ENCODE measurements at places on chromosomes 3 and 15. TPM values are rescaled to one million over a fixed set of nuclear protein-coding genes. Genes with fewer than 3 reads are reported as not detected.

GRCh38 chr3:148021381-148021780 lies 612.2 kb downstream of the ZIC1 start:
- DNase-seq, result no peak

- DNase-seq, result no peak
Observed at GRCh38 chr15:83129791-83130190, 22.3 kb downstream of the TM6SF1 start.

DNA sequence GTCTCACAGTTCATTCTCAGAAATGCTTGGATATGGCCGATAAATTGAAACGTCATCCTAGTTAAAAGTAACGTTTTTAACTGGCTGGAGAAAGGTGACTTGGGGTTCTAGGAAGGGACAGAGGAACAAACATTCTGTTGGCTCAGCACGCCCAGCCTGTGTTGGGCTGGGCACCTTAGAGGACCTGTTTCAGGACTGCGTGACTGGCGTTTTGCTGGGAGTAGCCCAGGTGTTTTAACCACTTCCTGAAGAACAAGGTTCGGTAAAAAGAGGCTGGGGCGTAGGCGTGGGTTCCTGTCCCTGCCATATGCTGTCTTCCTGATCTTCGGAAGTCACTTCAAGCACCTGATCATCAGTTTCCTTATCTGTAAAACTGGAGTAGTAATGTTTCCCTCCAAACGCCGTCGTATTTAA lies 1.1 kb upstream of the TLNRD1 start:
- DNase-seq, result peak; percentile 42

- DNase-seq, result no peak
Observed at GRCh38 chr15:34070003-34070402, 31.0 kb upstream of the AVEN start.

DNA sequence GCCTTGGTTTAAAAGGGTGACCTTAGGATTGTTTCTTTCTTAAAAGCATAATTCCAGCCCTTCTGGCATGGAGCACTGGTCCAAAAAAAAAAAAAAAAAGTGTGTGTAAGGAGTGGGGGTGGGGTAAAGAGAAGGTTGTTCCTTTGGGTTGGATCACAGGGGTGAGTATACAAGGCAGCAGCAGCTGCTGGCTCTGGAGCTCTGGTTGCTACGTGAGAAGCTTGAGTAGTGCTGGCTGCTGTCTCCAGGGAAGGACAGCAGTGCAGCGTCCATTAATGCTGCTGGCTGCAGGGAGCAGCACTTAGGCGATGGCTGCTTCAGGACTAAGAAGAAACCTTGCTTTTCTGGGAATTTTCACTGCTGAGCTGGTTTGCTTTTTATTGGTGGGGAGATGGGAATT lies 2.3 kb downstream of the SETD5 start:
- DNase-seq, result no peak

DNA sequence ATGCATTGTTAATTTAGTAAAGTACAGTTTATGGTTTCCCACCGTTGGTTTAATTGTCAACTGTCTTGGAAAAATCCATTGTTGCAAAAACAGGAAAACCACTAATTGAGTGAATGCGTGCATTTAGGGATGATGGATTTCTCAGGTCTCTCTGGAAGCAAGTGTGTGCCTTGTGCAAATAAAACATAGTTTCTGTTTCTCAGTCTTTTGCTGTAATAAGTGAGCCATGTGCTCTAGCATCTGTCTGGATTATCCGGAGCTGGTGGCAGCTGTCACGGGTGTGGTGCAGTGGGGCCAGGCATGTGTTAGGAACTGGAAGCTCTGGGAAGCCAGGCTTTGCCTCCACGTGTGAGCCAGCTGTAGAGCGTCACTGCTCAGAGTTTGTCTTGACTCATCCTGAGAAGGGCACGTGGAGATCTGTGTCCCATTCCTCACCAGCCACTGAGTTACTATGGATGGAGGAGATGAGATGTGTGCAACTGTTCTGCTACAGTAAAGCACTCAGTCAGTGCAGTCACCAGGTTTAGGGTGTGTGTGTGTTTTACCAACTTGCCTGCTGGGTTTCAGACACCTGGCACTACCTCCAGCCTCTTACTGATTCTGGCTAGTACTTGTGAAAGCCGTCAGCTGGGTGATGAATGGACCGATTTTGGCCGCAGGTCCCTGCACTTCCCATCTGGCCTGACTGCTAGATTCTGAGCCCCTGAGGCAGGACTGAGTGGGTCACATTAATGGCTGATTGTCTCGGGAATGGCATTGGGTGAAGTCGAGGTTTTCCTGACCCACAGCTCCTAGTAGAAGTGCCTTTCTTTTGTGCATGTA lies 7.2 kb downstream of the APBA2 start:
- no peak for DNase-seq

DNA sequence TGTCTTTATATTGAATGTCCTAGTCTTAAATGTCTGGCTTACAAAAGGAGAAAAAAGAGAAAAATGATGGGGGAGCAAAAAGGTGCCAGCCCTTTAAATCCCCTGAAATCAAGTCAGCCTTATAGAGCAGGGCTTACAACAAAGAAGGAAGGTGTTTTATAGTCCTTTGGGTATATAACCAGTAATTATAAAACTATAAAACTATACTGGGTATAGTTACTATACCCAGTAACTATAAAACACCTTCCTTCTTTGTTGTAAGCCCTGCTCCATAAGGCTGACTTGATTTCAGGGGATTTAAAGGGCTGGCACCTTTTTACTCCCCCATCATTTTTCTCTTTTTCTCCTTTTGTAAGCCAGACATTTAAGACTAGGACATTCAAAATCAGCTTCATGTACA lies 598.0 kb upstream of the SEMA6D start:
- DNase-seq, result no peak

- DNase-seq, result no peak
Observed at GRCh38 chr3:193686665-193687483, 93.9 kb downstream of the OPA1 start.

DNA sequence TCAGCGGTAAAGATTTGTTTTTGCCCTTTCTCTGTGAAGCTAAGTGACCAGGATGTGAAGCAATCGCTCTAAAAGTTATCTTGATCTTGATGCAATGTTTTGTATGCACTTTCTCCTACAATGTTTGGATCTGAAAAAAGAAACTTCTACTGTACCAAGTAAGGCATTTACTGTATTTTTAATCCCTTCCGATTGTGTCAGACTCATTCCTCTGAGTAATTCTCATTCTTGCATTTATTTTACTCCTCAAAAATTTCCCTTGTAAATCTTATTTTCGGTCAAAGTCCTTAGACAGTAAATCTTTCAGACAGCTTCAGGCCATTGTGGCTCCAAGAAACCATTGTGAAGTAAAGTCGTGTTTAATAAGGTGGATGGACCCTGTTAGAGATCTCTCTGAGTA lies 141.9 kb downstream of the TP63 start:
- no peak for DNase-seq

DNA sequence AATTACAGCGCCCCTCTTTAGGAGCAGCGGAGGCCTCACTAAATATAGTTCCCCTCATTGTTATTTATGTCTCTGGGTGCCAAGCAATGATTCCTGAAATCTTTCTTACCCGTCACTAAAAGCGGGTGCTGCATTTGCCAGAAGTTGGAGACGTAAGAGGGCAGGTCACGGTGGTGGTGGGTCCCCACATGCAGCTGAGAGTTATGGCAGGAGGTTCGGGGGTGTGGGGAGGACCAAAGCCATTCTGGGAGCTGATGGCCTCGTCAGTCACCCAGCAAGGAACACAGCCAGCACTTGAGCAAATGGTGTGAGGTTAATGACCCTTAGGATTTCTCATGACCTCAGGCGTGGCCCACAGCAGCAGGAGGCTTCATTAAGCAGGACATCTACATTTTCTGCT lies 129.2 kb downstream of the RAB11A start:
- no peak for DNase-seq

CISH gene
- total RNA-seq, result 223 TPM

PARP15 gene
- total RNA-seq, result 2.7 TPM

PAQR9 gene
- total RNA-seq, result not detected

SPESP1 gene
- total RNA-seq, result 0.22 TPM

Measured in activated T-cell treated with anti-CD3 and anti-CD28 coated beads, Interleukin-2, amount 50 U/mL, for 4 hours (primary cell).